ENCODE measurements at places on chromosomes 12 and 14. TPM values are rescaled to one million over a fixed set of nuclear protein-coding genes. Genes with fewer than 3 reads are reported as not detected.

Gene CLEC4D
- total RNA-seq: not detected

DNA sequence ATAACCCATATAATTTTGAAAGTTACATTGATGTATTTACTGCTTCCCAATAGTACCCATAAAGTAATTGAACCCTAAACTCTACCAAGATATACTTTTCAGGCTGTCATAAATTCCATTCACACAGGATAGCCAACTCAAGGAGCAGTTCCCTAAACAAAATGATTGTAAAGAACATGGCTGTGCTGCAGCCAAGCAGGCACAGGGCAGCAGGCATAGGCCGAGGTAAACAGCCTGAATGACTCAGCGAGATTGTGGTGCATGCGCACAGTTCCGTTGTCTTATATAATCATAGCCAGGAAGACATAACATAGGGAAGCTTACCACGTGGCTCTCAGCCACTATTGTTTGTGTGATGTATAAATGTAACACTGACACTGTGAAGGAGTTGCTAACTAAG lies 344.9 kb downstream of the FSCB start:
- no peak for DNase-seq

Gene TAS2R8
- total RNA-seq: 0.31 TPM

DNA sequence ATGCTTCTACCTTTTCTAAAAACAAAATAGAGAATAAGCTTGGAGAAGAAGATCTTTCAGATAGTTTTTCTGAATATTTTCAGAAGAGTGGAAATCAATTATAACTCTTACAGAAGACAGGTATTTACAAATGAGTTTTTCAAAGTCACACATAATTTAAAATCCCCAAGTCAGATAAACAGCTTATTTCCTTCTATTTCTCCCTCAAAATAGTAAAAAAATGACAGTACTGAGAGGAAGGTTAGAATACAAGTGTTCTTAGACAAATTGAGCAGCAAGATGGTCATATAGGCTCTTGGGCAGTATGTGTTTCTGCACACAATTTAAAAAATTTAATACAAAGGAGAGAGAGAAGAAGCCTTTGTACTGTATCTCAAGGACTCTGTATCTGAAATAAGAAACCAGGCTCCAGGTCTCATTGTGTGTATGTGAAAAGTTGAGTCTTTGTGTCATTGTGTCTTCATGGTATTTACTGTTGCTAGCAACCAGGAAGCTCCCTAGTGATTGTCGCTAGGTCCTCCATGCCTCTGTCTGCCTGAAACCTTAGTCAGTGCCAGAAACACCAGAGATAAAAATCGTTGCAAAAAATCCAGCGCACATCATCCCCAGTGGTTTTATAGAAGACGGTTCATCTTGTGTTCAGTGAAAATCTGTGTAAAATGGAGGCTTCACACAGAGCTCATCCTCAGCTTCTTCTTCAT lies 12.9 kb upstream of the TUBA1A start:
- DNase-seq: no peak

Gene TAC3
- total RNA-seq: 1.6 TPM

DNA sequence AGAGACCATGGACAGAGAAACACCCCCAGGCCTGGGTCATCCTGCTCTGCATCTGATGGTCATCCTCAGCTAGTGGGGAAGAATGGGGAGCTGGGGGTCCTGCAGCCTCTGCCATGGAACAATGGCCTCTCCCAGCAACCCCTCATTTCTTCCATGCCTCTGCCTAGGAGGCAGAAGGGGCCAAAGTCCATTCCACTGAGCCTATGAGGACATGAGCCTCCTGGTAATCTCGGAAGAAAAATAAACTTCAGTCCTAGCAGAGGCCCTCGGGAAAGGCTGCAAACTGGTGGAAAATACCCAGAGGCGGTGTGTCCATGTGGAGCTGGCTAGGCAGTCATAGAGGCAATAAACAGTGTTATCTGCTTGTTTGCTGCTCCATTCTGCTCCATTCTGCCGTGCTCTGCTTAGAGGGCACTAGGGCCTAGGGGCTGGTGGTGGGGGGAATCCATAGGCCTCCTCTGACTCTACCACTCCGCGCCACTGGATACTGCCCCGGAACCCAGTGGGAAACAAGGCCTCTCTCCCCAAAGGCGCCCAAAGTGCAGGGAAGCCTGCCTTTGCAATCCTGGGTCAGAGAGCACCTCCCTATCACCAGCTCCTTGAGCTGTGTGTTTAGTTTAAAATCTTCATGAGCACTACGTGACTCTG lies 4.5 kb downstream of the PGF start:
- no peak for DNase-seq

DNA sequence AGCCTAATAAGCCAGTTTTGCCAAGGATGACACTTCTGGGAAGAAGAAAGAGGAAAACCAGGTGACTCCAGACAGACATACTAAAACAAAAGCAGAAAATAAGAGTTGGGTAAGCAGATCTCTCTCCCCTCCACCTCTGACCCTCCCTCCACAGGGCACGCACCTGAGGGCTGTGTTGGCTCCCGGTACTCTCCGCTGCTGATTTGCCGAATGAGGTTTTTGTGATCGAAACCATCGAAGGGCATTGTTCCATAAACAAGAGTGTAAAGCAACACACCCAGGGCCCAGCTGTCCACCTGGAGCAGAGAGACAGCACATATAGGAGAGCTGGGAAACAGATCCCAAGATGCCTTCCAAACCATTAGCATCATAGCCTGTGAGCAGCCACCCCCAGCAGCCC lies 68.1 kb downstream of the NUAK1 start:
- no peak for DNase-seq

- no peak for DNase-seq
Measured at GRCh38 chr12:95959107-95959506, 16.0 kb downstream of the AMDHD1 start.
